NCI-H2171 (cell line): ENCODE measurements at places on chromosomes 4 and X.

- no peak for DNase-seq
Observed at GRCh38 chr4:127669691-127670090, 36.9 kb downstream of the INTU start.

DNA sequence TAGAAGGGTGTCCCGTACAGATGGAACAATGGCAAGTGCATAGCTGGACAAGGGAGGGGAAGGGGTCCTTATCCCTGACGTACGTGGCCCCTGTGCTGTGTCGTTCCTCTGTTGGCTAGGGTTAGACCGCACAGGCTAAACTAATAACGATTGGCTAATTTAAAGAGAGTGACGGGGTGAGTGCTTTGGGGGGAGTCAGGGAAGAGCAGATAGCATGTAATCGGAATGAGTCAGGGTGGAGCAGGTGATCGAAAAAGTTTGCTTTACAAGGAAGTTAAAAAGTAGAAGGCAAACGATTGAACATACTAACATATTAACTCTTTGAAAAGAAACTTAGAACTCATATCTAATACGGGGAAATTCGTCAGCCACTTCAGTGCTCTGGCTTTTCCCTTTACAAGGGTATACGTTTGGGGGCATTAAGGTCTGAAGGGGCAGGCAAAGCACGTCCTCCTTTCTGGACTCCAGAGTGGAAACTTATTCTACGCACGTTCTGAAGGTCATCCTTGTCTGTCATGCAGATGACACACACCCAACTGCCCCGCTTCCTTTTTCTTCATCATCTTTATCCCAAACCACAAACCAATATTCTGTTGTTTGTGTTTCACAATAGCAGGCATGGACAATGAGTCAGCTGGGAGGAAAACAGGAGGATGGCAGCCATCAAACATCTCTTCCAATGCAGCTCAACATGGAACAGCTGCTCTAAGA, 10.2 kb upstream of the CRLF2 start:
- no peak for DNase-seq

GRCh38 chr4:25291158-25291733, 21.3 kb upstream of the ZCCHC4 start:
- DNase-seq, result no peak

GRCh38 chr4:16993956-16994840, 95.8 kb upstream of the LDB2 start:
- DNase-seq, result no peak

GRCh38 chrX:87583679-87584078, 66.1 kb downstream of the KLHL4 start:
- no peak for DNase-seq

GRCh38 chr4:165385126-165385525, 6.3 kb downstream of the CPE start:
- peak; percentile 7 for DNase-seq

- DNase-seq, result no peak
Observed at GRCh38 chr4:52367282-52367830, 291.7 kb downstream of the USP46 start.

- DNase-seq, result no peak
Observed at GRCh38 chr4:150679018-150679764, 97.2 kb downstream of the MAB21L2 start.

GRCh38 chr4:140091305-140091704, 62.7 kb downstream of the MAML3 start:
- DNase-seq, result no peak

GRCh38 chrX:32443841-32444240, 767.5 kb downstream of the DMD start:
- no peak for DNase-seq

- DNase-seq, result no peak
Observed at GRCh38 chr4:10153161-10153560, 36.6 kb upstream of the WDR1 start.

DNA sequence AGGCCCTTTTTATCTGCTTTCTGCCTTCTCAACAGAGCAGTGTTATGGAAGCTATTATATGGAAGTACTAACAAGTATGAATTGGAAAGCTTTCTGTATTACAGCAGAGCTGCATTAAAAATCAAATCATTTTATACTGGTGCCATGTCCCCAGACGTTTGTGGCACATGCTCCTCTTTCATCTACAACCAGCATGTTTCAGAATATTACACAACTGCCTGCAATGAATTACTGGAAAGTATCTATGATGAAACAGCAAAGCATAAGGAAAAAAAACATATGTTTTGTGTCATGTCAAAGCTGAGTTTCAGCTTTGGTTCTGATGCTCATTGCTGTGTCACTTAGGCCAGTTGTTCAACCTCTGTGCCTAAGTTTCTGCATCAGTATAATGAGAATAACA, 576.8 kb downstream of the GBA3 start:
- DNase-seq, result no peak

GRCh38 chrX:100830547-100830946, 10.4 kb downstream of the CSTF2 start:
- DNase-seq, result no peak

- no peak for DNase-seq
Observed at GRCh38 chr4:106691749-106692148, 323.2 kb upstream of the GIMD1 start.

- DNase-seq, result peak; percentile 23
Observed at GRCh38 chr4:81472281-81473182, 825 bp upstream of the RASGEF1B start.

DNA sequence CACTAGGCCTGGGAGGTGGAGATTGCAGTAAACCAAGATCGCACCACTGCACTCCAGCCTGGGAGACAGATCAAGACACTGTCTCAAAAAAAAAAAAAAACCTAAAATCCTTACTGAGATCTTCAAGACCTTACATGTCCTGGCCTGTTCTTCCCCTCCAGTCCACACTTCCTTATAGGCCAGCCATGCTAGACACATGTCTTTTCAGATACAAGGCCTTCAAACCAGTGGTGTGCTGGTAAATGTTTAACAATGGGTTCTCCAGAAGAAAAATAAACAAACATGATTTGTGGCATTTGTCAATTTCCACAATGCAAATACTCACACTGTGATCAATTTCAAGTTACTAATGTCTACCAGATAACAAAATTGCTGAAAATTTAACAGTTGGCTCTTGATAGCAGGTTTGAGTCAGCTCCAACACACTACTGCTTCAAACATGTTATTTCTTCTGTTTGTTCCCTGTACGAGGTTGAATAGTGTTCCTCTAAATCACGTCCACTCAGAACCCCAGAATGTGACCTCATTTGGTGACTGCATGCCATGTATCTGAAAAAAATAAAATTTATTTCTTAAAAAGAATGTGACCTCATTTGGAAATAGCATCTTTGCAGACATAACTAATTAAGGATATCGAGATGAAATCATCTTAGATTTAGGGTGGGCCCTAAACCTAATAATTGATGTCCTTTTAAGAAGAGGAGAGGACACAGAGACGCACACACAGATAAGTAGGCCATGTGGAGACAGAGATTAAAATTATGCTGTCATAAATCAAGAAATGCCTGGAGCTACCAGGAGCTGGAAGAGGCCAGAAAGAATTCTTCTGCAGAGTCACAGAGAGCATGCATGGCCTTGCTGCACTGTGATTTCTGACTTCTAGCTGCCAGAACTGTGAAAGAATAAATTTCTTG, 144.4 kb downstream of the ZNF674 start:
- no peak for DNase-seq

GRCh38 chrX:136810493-136810892, 29.8 kb upstream of the ARHGEF6 start:
- no peak for DNase-seq

DNA sequence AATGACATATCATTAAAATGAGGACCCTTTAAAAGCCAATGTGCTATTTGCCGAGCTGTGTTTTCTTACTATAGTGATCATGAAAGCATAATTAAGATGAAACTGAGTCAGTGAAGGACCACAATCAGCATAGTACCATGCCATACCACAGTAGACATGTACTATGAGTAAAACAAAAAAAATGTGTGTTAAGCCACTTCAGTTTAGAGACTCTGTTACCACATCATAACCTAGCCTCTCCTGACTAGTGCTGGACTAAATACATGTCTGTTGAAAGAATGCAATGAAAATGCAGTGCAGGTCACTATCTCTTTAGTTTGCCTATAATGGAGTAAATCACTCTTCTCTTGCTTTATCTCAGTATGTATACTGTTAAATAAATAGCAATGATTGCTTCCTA, 12.3 kb upstream of the DDX53 start:
- DNase-seq, result no peak

GRCh38 chrX:9163214-9163709, 129.3 kb upstream of the FAM9B start:
- peak; percentile 58 for DNase-seq

GRCh38 chrX:155086961-155087735, 15.8 kb downstream of the BRCC3 start:
- no peak for DNase-seq

GRCh38 chrX:10404436-10404835, 215.9 kb downstream of the MID1 start:
- no peak for DNase-seq

GRCh38 chr4:138627096-138627495, 384.9 kb upstream of the SLC7A11 start:
- DNase-seq, result no peak

DNA sequence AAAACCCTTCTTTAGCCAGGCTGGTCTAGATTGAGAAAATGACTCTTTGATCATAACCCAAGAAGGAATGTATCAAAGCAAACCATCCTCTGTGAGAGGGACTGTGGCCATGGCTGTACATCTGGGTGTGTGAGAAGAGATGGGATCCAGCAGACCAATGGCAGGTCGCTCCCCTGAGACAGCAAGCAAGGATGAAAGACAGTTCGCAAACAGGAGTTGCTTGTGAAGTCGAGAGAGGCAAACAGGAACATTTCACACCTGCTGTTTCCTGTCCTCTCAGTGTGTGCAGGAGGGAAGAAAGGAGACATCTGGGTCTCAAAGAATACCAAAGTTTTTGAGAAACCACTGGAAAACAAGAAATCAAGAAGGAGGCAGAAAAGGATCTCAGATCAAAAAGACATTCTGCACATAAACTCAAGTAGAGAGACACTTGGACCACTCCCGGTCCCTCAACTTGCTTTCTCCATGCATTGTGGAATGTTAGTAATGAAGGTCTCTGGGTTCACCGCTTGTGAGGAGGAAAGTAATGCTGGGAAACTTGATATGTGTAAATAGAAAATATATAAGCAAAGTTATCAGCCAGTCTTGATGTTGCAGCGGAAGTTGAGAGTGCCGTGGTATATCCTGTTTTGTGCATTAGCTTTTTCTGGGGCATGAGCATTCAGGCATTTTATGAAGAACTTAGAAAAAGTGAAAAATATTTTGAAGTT, 327.5 kb downstream of the BMPR1B start:
- no peak for DNase-seq

DNA sequence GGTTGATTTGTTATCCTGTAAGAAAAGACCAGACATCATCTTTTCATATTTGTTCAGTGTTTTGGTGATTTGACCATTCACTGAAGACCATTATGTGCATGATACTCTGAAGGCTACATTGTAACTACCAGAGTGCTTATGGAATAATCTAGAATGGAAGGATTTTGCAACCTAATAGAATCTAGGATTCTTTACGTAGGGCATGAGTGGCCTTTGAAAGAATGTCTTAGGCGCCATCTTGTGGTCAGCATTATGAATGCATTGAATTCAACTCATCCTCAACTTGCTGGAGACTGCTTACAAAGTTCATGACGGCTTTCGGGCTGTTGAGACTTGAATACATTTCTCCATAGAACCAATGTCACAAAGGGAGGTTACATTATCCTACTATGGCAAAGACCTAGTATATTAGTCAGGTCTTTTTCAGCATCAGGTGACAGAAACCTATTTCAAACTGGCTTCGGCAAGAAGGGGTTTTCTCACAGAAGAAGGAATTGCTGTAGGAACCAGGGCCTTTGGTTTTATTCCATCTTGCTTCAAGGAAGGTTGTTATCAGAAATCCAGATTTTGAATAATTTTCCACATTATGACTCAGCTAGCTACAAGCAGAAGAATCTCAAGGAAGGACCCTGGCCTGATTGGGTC, 104.1 kb downstream of the GPAT3 start:
- DNase-seq, result peak; percentile 8

- no peak for DNase-seq
Observed at GRCh38 chrX:147072747-147073146, 258.2 kb upstream of the CXorf51A start.

- no peak for DNase-seq
Observed at GRCh38 chr4:145805490-145805889, 125.5 kb downstream of the C4orf51 start.

DNA sequence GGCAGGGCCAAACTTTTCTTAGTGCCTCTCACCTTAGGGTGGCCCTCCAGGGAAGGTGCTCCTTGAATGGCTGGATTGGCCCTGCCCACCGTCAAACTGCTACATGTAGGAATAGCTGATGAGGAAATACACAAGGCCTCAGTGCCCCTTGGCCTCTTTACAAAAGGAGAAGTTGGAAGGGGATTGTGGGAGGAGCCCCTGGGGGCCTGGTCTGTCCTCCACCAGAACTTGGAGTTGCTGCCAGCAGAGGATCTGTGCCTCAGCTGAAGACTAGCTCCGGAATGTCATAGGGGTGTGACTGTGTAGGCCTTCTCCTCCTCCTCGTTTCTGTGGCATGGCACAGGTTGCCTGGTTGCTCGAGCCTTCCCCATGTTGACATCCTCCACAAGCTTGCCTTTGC, 142.7 kb downstream of the AMMECR1 start:
- DNase-seq, result no peak

DNA sequence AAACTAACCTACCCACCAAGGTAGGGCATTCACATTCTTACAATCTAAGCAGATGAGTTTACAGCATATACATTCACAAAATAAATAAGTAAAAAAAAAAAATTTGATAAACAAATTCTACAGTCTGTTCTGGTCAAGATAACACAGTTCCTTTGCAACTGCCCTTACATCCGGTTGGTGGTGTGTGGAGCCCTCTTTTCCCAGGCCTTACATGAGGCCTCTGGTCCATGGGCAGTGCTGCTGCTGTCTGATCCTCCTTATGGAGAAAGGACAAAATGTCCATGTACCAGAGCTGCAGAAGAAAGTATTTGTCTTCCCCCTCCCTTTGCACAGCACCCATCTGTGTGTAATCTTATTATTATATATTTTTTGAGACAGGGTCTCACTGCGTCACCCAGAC, 2.2 kb upstream of the SEPTIN11 start:
- no peak for DNase-seq

DNA sequence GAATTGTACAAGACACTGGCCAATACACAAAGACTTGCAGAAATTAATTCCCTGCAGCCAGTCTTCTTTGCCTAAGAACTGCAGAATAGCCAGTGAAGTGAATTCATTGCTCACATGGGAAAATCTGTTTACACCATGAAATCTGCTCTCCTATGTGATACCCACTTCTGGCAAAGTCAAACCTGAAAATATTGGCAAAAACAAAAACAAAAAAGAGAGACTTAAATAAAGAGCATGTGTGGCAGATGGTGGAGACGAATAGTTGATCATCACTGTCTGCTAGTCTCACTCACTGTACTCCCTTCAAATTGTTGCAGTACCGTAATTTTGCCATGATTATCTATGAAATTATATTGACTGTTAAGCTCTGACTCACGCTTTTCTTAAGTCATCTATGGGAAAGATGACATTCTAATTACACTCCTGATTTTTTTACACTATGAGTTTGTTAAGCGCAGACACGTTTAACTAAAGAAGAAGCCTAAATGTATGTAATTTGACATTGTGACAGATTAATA, 406.8 kb downstream of the PCDH7 start:
- no peak for DNase-seq

- no peak for DNase-seq
Observed at GRCh38 chr4:151772274-151772673, 11.5 kb upstream of the GATB start.
